ENCODE measurements at places on chromosomes 2 and 18.

DNA sequence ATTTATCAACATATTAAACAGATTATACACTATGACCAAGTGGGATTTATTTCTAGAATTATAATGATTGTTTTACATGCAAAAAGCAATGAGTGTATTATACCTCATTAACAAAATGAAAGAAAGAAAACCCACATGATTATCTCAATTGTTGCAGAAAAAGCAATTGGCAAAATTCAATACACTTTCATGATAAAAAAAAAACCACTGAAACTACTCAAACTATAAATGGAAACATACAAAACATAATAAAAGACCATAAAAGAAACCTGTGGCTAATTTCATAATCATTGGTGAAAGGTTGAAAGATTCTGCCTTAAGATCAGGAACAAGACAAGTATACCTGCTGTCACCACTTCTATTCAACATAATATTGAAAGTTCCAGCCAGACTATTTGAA, 325.9 kb downstream of the AKAIN1 start:
- DNase-seq = no peak

DNA sequence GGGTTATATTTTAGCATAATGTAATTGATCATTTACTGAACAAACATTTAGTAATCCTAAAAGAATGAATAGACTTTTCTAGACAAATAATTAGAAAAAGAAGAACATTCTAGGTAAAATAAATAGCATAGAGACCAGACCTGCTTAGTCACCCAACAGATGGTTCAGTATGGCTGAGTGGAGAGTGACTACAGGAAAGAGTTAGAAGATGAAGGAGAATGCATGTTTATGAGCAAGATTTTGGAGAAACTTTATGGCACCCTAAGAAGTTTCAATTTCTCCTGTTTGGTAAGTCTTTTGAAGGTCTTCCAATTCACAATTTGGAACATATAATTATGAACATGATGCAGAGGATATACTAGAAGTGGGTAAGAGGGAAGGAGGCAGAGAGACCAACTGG, 32.9 kb downstream of the FAP start:
- DNase-seq = no peak

DNA sequence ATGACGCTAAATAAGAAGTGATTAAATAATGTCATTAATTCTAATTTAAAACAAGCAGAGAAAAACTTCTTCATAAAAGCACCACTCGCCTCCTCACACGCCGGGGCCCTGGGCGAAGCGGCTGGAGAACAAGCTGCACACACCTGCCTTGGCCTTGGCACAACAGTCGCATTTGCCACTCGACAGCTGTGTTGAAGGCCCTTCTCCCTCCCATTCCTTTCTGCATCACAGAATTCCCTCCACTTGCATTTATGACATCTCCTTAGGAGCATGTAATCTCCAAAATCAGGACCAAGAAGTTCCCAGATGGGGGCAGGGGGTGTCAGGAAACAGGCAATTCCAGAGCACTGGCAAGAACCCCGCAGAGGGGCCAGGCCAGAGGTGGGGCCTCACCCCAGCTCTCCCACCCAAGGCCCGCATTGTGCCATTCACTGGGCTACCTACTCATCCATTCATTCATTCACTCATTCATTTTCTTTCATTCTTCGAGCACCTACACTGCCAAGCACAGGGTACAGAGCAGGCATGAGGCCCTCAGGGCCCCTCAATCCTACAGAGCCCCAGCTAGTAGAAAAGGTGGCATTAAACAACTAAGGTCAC, 6.4 kb downstream of the HDAC4 start:
- no peak for DNase-seq

DNA sequence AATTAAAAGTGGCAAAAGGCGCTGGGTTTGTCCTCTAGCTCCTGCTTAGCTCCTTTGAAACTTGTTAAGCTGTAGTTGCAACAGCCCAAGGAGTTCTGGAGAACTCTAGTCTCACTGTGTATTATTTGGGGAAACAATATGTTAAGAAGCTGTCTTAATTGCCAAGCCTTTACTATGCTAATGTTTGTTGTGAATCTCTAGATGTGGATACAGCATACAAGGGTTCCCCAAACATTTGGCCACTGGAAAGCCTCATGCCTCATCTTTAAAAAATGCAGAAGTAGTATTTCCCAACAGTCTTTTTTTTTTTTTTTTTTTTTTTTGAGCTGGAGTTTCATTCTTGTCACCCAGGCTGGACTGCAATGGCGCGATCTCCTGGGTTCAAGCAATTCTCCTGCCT, 236.7 kb downstream of the PRKCE start:
- no peak for DNase-seq

DNA sequence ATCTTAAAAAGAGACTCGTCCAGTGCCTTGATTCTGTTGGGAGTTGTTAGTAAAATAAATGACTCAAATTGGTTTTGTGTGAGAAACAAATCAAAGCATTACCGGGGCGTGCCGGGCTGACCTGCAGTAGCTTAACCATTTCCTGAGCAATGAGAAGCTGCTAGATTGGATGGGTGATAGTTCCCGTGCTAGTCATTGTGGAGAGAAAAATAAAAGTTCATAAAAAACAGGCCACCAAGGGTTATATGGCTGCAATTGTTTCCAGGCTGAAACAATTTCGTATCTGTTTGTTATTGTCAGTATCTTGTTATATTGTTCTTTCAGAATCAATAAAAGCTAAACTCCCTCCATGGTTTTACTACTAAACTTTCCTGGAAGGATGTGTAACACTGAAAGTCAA, 314.4 kb downstream of the MTX2 start:
- no peak for DNase-seq

DNA sequence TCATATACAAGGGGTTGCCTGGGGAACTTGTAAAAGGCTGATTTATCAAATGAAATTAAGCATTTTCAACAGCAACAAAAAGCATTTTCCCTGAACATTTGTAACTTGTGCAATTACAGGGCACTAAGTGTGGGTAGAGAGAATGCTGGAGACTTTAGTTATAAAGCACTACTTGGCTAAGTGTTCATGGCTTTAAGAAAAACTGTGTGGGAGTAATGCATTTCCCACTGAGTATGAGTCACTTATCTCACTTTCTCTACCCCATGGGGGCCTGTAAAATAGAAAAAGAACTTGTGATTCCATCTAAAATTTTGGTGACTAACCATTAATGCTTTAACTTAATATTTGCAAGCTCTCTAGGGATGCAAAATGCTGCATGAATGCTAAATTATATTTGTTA, 193.4 kb downstream of the CCDC102B start:
- DNase-seq = no peak

DNA sequence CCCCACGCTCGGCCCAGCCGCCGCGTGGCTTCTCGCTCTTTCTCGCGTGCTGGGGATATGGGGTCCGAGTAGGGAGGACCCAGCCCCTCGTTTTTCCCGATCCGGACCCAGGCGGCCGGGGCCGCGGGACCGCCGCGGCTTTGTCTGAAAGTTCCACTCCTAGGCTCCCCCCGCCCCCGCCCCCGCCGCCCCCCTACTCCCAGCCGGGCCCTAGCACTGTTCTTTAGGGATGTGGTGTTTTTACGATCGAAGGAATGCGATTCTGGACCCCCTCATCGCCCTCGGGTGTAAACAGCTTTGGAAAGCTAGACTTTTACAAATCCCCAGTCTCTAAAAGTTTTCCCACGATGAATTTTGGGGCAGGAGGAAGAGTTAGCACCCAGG, 819 bp downstream of the TGIF1 start:
- DNase-seq = no peak

DNA sequence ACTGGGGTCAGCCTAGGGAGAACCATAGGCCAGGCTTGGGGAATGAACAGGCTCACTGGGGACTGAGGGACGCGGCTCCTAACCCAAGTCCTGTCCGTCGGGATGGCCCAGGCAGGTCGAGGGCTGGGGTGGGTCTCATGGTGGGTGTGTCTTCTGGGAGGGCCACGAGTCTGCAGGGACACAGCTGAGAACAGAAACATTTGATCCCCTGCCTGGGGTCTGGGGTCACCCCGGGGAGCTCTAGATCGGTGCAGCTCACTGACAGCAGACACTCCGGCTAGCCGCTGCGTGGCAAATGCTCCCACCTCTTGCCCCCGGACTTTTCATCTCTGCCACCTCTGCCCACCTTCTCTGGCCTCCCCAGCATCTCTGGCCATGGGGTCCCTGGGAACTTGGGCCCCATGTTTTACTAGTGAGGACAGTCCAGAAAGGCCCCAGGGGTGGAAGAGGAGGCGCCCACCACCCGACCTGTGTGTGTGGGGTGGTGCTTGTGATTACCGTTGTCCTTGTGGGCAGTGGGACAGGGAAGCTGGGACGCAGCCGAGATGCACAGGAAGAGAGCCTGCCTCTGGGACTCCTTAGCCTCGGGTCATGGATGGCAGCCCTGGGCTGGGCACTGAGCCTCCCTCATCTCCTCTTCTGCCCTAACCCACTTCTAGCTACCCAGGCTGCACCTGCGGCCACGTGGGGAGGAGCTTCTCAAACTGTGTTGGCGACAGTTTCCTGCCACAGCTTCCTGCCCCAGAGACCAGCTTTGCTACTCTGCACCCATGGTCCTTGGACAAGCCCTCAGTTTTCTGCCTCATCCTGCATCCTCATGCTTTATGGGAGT, 4.9 kb downstream of the ZAP70 start:
- DNase-seq = peak; percentile 76
